ENCODE measurements at places on chromosomes 6 and 20.

DNA sequence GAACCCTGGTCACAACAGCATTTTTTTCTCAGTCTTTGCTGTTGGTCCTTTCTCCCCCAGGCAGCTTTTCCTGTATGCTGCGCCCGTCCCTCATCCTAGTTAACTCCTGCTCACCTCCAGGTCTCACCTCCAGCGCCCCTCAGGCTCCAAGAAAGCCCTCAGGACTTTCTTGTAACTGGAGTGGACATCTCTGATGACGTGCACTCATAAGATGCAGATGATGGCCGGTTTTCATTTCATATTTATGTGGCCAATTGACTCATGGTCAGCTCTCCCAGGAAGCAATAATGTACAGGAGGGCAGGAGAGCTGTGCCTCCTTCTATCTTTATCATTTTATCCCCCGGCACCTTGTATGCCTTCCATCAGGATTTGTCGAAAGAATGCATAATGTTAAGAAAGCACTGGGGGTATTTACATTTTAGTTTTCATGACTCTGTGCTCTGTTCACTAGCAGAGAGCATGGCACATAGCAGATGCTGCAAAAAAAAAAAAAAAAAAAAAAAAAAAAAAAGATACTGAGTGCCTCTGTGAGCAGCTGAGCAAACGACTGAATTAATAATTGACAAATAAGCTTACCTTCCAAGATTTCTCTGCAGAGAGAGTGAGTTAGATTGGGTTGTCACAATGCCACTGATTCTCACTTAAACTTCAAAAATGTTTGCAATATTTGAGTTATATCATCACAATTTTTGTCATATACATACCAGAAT is 170.2 kb downstream of the DOK5 start:
- no peak for DNase-seq

- DNase-seq = no peak
These were observed 17.7 kb upstream of the DST start for GRCh38 chr6:56660381-56660730.

- no peak for DNase-seq
These were observed 196.6 kb downstream of the LY86 start for GRCh38 chr6:6785163-6785521.

DNA sequence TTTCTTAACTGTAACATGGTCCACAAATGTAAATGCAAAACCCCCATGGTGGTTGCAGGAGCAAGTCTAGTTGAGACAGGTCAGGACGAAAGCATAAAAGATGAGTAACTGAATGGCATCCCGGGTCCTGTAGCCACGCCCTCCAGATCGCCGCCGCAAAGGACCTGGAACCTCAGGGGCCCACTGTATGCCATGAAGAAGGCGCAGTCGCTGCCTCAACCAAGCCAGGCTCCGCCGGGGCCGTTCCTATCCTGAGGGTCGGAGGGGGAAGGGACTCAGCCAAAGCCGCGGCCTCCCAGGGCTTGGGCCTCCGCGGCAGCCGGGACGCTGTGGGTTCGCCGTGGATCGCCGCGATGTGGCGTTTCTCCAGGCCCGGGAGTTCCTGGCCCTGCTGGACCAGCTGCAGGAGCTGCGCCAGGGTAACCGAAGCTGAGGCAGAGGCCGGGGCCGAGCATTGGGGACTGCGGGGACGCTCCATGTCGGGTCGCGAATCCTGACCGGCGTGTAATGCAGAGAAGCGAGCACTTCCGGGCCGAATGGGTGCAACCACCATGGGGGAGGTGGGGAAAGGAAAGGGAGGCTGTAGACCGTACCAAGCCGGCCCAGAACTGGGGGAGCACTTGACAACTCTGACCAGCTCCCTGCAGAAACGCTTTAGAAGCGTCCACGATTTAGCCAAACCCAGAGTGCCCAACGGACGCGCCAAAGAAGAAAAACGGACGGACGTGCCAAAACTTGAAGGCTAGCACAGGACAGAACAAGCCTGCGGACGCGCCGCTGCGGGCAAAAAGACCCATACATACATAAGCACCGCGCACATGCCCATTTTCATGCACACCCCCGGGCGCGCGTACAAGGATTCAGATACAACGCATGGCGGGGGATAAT is 11.1 kb downstream of the RPL7L1 start:
- peak; percentile 68 for DNase-seq

DNA sequence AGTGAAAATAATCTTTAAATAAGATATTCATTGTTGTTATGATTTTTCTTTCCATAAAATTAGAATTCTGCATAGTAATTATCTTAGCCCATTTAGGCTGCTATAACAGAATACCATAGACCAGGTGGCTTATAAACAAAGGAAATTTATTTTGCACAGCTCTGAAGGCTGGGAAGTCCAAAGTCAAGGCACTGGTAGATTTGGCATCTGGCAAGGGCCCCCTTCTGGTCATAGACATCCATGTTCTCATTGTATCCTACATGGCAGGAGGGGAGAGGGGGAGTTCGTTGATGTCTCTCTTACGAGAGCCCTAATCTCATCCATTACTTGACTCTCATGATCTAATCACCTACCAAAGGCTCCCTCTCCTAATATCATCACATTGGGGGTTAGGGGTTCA is 175.0 kb upstream of the CCN2 start:
- no peak for DNase-seq

DNA sequence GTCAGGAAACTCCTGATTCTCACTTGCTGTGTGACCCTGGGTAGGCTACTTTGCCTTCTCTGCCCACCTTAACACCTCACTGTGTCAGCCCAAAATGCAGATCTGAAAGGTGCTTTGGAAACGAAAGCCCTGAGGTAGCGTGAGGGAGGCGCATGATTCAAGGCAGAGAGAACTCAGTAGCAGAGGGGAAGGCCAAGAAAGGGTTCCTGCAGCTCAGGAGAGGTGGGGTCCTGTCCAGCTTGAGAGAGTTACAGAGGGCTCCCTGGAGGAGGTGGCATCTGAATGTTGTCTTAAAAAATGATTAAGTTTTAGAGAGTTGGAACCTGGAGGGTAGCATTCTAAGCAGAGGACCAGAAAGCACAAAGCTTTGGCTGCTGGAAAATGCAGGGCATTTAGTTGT is 13.6 kb downstream of the TGM2 start:
- no peak for DNase-seq

- DNase-seq = peak; percentile 29
These were observed 39.0 kb downstream of the B4GALT5 start for GRCh38 chr20:49674383-49675352.

- no peak for DNase-seq
These were observed 1.7 kb upstream of the HSD17B8 start for GRCh38 chr6:33202799-33203198.

DNA sequence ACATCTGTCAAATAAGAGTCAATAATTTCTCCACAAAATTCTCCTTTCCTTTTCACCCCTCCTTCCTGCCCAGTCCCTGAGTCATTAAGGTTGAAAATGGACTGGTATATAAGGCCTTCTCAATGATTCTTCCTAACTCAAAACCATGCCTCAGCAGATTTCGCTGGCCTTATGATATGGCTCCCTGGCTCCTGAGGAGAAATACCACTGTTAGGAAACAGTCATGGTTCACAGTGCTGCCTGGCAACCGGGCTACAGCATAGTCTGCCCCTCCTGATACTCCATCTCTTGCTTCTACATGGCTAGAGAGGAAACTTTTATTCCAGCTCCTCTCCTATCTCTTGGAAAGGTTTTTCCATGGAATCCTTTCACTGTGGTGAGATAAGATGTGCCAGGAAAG is 4.7 kb downstream of the UBE2J1 start:
- DNase-seq = no peak

- no peak for DNase-seq
These were observed 59.2 kb upstream of the SLC22A23 start for GRCh38 chr6:3516092-3516491.

Measured in 8988T (cell line).